ENCODE measurements at places on chromosomes 16 and 17.

DNA sequence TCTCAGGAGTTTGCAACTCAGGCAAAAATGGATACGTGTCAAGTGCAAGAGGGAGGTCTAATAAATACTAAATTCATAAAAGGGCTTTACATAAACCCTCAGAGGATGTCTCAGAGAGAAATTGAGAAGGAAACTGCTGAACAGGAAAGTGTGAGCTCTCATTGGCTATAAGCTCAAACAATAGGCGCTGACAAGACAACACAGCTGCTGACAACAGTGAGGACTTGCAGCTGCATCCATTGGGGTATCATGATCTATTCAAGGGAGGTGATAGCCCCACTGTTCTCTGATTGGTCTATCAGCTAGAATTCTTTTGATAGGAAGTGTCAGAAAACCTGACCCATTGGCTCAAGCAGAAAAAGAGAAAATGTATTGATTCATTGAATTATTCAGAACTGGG is 187.2 kb downstream of the CBLN1 start:
- no peak for DNase-seq

GRCh38 chr16:9049241-9049640 is 42.2 kb upstream of the HAPSTR1 start:
- DNase-seq: no peak

DNA sequence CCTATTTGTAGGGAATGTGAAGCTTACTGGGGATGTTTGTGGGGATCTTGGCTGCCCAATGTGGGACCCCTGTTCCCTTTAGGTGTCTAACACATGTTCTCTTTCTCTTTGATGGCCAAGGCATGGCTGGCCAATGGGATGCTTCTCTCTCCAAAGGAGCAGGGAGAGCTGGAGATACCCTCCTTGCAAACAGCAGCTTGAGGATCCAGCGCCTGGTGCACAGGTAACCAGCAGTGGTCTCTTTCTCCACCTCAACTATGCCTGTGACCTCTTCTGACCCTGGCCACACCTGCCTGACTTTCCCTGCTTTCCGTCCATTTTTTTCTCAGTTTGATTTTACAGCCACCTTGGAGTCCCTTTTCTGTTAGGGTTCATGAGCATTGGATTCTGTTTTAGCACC is 16.8 kb upstream of the NKD1 start:
- DNase-seq: no peak

- DNase-seq: no peak
Observed at GRCh38 chr16:88957887-88958577, 19.0 kb downstream of the CBFA2T3 start.

GRCh38 chr17:59476413-59476812 is 89.0 kb upstream of the DHX40 start:
- DNase-seq: no peak

Measured in stimulated activated CD8-positive, alpha-beta memory T cell treated with anti-CD3 and anti-CD28 coated beads, Interleukin-2, amount 100 ng/mL, for 48 hours (primary cell).